Stimulated activated CD8-positive, alpha-beta memory T cell treated with anti-CD3 and anti-CD28 coated beads, Interleukin-4, amount 100 ng/mL, for 1 hour (primary cell): ENCODE measurements at places on chromosomes 6 and 20.

GRCh38 chr6:43702534-43703440 lies 15.2 kb upstream of the MRPS18A start:
- no peak for DNase-seq

GRCh38 chr6:137866200-137866913 lies 702 bp upstream of the TNFAIP3 start:
- DNase-seq = peak; percentile 54

DNA sequence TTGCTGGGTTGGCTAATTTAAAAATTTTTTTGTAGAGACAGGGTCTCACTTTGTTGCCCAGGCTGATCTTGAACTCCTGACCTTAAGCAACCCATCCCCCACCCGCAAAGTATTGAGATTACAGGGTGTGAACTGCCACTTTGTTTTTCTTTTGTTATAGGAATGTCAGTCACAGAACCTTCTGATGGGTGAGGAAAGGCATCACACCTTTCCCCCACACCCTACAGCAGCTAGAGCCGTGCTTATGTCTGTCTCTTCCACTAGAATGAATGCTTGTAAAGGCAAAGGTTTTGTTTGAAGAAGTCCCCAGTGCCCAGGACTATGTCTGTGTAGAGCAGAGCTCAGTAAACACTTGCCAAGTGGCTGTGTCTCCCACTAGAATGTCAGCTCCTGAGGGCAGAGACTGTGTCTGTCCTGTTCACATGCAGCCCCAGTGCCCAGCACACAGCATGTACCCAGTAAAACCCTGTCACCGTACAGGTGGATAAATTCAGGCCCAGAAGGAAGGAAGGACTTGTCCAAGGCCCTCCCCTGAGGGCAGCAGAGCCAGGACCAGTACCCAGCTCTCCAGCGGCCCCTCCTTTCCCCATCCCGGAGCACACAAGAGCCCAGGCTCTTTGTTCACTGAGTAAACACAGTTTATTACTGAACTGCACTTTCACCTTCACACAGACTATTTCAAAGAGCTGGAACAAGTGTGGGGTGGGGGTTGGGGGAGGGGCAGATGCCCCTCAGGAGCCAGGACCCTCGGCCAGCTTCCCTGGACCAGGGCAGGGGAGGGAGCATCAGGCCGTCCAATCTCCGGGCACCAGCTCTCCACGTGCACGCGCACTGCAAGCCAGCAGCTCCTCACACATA lies 26.4 kb downstream of the COX4I2 start:
- DNase-seq = no peak

- no peak for DNase-seq
These were observed 347.8 kb upstream of the HS3ST5 start for GRCh38 chr6:114690625-114691024.

DNA sequence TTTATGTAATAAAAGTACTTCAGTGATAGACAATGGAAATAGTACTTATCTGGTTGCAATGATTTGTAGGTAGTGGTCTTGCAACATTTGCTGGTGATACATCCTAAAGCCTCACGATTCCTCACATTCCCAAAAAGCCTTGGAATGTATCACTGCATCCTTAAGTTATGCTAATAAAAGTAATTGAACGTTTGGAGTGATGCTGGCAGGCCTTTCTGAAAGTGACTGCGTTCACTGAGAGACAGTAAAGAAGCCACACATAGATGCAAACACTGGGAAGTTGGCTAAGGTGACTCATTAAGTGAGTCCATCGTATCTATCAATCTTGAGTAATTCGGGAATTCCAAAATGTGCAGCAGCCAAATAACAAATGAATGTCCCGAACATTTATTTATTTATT lies 444.1 kb upstream of the SOX4 start:
- DNase-seq = no peak

DNA sequence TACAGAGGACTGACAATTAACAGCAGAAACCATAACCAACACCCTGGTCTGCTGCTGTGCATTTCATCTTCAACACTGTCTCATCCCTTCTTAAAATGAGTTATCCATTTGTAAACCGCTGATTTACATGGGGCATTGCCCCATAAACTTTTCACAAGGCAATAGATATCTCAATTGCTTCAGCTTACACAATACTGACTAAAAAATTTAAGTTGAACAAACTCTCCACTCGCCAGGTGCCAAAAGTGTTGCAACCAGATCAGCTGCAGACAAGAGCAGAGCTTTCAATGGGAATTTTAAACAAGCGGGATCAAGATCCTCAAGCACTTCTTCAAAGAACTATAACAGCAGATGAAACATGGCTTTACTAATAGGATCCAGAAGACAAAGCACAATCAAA lies 183.0 kb downstream of the TASP1 start:
- no peak for DNase-seq

DNA sequence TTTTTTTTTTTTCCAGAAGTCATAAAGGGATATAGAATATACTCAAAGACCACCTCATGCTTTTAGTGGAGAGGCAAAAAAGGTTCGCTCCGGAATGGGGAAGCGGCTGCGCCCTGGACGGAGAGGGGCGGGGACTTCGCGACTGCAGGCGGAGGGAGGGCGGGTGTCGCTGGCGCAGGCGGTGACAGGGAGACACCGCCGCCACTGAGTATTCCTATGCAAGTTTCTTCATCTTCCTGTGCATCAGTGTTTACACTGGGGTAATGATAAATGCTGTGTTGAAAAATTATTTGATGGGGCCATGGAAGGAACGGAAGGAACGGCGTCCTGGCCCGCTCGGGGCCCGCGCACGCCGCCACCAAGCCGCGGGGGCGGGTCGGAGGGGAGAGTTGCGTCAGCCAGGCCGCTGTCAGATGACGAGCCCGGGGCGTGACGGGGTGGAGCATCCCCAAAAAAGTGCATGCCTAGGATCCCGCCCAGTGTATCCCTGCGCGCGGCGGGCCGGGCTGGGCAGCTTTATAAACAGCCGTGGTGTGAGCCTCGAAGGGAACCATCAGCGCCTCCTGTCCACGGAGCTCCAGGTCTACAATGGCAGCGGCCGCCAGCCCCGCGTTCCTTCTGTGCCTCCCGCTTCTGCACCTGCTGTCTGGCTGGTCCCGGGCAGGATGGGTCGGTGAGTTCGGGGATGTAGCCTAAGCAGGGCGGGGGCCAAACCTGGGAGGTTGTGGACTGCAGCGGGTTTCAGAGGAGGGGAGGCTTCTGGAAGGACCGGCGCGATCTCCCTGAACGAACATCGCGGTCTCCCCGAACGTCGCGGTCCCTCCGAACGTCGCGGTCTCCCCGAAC lies at the start of gene ULBP1:
Gene ULBP1 (plus strand): TSS at position 482 of the 846 bp plus-strand sequence. CDS start 107 bp downstream, at position 589.
- DNase-seq = peak; percentile 43

DNA sequence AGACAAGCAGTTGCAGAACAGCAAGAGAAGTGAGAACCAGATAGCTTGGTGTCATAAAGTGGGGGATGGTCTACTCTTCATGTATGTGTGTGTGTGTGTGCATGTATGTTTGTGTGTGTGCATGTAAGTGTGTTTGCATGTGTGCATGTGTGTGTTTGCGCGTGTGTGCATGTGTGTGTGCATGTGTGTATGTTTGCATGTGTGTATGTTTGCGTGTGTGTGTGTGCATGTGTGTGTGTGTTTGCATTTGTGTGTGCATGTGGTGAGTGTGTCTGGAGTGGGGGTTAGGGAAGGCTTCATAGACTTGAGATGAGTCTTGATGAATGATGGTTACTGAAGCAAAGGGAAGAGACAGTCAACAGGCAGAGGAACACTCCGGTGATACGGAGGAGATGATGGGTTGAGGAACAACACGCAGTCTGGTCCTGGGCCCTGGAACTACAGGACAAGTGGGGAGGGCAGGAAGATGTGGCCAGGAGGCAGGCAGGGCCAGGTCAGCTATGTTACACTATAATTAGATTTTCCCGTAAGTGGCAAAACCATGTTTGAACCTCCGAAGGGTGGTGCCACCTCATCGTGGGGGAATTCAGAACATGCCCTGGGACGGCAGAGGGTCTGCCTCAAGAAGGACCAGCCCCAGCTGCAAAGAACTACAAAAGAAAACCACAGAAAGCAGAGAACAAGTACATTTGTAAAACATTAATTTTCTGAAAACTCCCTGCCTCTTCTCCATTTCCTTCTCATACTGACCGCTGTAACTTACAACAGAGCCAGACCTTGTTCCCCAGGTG lies 38.7 kb upstream of the PDE10A start:
- no peak for DNase-seq

DNA sequence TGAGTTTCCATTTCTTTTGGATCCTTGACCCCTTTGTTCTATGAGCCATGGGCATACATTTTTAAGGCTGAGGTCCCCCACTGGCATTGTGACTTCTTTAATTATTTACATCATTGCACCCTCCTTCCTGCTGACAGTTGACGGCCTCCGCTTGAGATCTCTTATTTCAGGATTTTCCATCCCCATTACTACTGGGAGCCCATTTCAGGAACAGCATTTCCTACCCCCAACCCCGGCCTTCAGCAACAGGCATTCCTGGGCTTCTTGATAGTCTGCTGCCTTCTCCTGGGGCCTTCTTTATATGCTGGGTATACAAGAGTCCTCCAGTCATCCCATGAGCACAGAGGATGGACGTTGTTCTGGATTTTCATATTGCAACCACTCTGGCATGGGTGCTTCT lies 3.8 kb downstream of the ULBP1 start:
- DNase-seq = no peak

DNA sequence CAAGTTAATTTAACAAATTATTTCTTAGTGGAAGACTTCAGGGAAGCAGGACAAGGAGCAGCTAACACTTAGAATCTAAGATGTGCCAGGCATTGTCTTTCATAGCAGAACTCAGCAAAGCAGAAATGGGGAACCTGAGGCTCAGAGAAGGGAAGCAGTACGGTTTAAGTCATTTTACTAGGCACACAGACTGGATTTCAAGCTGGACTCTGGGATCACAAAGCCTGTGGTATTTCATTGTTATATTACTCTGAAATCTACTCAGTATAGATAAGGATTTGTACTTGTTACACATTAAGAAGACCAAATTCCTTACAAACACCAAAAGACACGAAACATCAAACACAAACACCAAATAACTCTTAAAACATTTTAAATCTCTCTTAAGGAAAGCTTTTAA lies 199.6 kb downstream of the ISM1 start:
- no peak for DNase-seq
